ENCODE measurements at places on chromosomes 2 and 18.

DNA sequence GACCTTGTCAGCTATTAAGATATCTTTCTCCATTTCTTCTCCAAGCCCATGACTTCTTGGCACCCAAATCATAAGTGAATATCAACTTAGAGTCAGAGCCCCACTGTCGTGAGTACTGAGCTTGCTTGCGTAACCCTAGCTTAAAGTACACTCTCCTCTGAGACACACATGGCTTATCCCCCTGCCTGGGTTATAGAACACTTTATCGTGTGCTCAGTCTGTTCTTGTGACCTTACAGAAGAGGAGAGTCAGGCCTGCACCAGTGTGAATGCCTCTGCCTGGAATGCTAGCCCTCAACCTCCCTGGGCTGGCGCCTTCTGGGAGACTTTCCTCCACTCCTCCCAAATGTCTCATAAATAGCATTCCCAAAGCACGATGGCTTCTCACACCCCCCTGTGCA is 79.3 kb downstream of the CEP192 start:
- no peak for DNase-seq

- no peak for DNase-seq
Measured at GRCh38 chr18:70030728-70031127, 83.1 kb upstream of the CD226 start.

GRCh38 chr2:218129458-218130135 is 3.8 kb downstream of the CXCR2 start:
- no peak for DNase-seq

- no peak for DNase-seq
Measured at GRCh38 chr2:63679252-63679855, 90.6 kb downstream of the MDH1 start.

DNA sequence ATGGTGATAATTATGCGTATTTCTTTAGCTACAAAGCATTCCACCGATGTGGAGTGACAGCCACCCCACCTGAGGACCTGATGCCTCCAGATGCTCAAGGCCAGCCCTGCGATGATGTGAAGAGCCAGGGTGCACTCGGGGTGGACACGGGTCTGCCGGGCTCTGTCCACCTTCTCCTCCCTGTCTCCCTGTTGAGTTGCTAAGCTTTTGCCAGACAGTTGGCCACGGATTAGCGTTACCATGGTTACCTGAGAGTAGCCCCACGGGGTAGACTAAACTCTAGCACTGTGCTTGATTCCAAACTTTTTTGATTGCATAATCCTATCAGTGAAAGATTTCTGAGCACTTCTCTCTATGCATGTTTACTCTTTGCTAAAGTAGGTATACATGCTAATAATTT is 86.2 kb downstream of the SMIM21 start:
- no peak for DNase-seq

DNA sequence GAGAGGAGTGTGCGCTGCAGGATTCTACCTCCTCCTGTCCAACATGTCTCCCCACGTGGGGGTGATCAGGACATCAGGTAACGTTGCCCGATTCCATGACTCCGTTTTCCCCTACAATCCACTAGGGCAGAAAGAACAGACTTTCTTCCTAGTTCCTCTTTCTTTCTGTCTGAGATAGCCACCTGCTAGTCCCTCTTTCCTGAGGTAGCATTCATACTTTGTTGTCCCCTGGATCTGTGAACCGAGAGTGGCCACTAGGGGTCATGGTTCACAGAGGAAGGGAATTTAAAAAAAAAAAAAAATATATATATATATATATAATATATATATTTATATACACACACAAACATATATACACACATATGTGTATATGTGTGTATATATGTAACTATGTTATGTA is 210.0 kb upstream of the ZNF521 start:
- DNase-seq = no peak

- DNase-seq = no peak
Measured at GRCh38 chr2:169095621-169096105, 26.3 kb downstream of the DHRS9 start.

GRCh38 chr2:134206573-134206972 is 47.3 kb upstream of the MGAT5 start:
- DNase-seq = no peak

DNA sequence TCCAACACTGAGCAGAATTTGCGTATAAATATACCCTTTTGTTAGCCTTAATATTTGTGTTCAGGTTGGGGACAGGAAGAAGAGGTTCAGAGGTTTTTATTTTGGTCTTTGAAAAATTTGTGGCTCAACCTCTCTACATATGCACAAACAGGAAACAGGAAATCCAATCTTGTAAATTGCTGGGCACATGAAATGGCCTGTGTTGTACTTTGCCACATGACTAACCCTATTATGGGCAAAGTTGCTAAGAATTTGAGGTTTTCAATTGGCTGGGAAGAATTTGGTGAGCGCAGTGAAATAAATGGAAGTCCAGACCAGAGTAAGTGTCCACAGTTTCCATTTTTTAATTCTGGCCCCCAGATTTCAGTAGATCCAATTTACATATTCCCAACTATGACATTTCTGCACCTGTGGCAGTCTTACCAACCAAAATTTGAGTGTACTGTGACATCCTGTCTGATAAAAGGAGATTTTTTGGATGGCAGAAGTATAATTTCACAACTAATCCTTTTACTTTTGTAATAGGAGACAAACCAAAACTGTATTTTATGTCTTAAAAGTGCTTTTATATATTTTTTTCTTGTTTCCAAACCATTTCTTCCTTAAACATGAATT is 63.6 kb downstream of the COX7A2L start:
- no peak for DNase-seq

GRCh38 chr2:24024996-24025663 is 15.2 kb downstream of the MFSD2B start:
- DNase-seq = no peak

GRCh38 chr18:67282796-67283195 is 233.7 kb downstream of the DSEL start:
- no peak for DNase-seq

DNA sequence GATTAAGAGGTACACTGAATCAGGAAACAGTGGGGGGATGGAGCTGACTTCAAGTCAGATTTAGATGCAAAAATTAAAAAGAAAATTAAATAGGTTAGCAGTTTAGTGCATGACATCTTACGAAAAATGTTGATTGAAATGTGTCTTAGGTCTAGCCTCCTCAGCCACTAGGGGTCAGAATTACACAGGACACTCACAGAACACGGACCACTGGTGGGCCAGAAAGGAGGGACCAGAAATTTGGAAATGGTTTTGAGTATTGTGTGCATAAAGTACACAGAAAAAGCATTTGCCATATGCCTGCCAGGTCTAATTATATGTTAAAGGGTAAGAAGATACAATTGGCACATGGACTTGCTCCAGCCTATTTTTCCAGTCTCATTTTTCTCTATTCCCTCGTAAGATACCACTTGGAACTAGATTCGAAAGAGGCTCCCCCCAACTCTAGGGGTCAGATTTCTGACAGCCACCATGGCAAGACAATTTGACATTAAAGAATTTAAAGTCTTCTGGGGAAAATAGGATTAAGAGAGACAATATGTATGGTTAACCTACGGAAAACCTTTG is 550.2 kb upstream of the SETBP1 start:
- peak; percentile 31 for DNase-seq

- no peak for DNase-seq
Measured at GRCh38 chr2:30899516-30900054, 92.3 kb upstream of the CAPN13 start.

GRCh38 chr2:88955607-88956006 is 264.1 kb downstream of the RPIA start:
- no peak for DNase-seq

DNA sequence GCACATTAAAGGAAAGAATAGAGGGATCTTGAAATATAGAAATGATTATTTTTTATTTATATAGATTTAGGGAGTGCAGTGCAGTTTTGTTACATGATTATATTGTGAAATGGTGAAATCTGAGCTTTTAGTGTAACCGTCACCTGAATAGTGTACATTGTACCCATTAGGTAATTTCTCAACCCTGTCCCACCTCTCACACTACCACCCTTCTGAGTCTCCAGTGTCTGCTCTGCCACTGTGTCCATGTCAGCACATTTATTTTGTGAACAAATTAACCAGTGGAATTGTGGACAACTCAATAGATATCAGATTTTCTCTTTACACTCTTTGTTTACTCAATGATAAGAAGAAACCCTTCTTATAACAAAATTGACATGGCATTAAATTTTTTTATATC is 24.2 kb downstream of the APLF start:
- no peak for DNase-seq

GRCh38 chr2:196239622-196240587 is 68.5 kb upstream of the STK17B start:
- peak; percentile 64 for DNase-seq

GRCh38 chr2:73859721-73860586 is 31.2 kb downstream of the STAMBP start:
- no peak for DNase-seq

DNA sequence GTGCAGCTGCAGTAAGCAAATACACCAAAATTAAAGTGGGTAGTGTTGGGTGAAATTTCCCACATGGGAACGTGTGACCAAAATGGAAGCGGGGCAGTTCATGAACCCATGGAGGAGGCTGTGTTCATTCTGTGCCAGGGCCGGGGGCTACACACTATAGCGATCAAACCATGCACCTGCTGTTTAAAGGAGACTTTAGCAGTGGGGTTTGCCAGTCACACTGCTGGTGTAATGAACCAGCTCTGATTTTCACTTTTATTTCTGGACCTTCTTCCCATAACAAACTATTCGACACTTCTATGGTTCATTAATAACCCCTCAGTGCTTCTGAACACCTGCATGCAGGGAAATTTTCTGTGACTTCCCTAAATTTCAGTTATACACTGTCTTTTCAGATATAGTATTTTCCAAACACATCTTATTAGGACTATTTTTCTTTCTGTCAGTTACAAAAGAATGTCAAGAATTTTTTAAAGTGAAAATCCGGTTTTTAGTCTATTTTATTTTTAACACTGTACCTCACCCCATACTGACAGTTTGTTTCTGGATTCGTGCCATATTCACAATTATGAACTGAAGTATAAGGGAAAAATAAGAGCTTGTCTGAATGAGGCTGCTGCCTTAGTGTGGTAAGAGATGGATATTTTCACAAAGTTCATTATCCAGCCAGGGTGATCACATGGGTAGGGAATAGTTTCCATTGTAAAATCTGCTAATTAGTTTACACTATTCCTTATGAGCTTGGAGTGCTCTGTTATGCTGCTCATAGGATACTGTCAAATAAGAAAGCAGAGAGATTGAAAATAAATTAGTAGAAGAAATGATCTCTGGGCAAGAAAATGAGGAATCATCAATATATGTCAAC is 111.3 kb upstream of the CAVIN2 start:
- DNase-seq = no peak

DNA sequence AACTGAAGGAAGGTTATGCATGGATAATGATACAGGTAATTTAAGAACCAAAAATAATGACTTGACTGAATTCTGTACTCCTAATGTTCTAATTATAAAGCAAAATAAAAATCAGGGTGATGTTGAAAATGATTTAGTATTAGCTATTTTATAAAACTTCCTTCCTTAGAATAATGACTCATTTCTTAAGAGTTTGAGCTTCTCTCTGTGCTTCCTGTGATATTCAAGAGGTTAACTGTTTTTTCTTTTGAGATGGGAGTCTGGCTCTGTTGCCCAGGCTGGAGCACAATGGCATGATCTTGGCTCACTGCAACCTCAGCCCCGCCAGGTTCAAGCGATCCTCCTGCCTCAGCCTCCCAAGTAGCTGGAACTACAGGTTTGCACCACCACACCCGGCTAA is 14.8 kb downstream of the HADHA start:
- no peak for DNase-seq

- DNase-seq = no peak
Measured at GRCh38 chr2:13546131-13546530, 829.4 kb downstream of the TRIB2 start.

- peak; percentile 90 for DNase-seq
Measured at GRCh38 chr2:73268830-73269685, 15.2 kb downstream of the FBXO41 start.

DNA sequence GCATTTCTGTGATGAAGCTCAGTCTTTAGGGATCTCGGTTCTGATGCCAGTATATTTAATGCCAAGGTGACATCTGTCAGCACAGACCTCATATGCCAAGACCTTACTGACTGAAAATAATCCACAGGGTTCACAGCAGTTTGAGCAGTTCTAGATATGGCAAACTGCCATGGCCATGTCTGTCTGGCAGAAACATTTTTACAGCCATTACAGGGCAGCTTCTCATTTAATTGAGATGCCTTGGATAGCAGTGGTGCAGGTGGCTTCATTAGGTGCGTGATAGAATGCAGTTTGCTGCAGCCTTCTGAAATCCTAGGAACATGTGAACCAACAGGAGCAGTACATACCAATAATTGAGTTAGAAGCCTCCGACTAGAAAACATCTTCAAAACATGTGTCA is 510.6 kb downstream of the XIRP2 start:
- DNase-seq = no peak

- DNase-seq = no peak
Measured at GRCh38 chr18:45518311-45519155, 96.7 kb upstream of the SLC14A2 start.

DNA sequence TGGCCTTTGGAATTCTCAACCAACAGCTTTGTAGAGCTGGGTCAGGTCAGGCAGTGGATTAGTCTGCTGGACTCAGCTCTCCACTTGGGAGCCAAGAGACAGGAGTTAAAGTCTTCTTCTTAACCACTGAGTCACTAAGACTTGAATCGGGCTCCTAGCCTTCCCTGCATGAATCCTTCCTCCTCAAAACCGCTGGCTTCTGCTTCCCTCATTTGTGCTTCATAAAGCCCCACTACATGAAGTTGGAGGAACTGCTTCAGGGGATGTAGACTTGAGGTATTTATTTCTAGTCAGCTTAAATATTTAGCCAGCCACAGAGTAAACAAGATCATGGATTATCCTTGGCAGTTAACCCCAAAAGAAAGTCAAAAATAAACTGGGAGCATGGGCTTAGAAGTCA is 536.3 kb upstream of the TNP1 start:
- DNase-seq = no peak

- no peak for DNase-seq
Measured at GRCh38 chr18:36912887-36913286, 84.0 kb downstream of the KIAA1328 start.

GRCh38 chr18:66638856-66639629 is 35.2 kb upstream of the CDH19 start:
- no peak for DNase-seq

- DNase-seq = no peak
Measured at GRCh38 chr2:170013802-170014551, 164.0 kb upstream of the MYO3B start.

- DNase-seq = no peak
Measured at GRCh38 chr2:167196461-167197252, 308.4 kb downstream of the XIRP2 start.

All from germinal center (tissue), 1 donor.